ENCODE measurements at places on chromosomes 7 and 10.

- DNase-seq = no peak
Observed at GRCh38 chr7:159147246-159147645, 2.6 kb upstream of the VIPR2 start.

GRCh38 chr10:128576943-128577670 lies 450.9 kb upstream of the MKI67 start:
- no peak for DNase-seq

GRCh38 chr7:31370609-31371008 lies 30.1 kb upstream of the NEUROD6 start:
- no peak for DNase-seq

DNA sequence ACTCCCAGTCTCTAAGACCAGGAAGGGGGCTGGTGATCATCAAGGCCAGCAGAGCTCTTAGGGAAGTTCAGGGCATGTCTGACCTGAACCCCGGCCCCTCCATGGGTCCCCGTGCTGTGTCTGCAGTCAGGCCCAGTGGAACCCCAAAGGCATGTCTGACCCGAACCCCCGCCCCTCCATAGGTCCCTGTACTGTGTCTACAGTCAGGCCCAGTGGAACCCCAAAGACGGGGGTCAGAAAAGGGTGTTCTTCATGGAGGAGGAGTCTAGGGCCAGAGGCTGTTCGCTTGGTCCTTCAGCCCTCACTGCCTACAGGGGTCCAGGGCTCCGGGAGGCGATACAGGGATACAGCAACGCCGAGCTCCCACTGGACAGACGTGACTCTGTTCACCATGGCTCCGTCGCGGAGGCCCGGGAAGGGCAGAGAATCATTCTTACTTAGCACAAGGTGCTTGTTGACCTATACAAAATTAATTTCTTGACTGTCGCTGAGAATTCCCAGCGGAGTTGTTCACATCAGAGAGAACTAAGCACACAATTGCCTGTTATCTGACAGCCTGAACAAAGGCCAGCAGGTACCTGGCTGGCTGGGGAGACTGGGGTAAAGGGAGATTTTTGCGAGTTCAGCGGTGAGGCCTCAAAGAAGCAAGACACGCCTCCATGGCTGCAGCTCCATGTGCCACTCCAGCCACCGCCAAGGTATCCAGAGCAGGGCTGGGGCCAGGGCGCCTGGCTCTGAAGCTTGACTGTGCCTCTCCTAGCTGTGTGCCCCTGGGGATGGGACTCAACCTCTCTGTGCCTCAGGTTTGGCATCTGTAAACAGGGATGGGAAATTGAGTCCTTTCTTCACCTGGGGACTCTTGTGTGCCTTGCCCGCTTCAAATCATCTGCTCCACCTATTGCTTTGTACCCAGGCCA lies 26.8 kb downstream of the EN2 start:
- no peak for DNase-seq

GRCh38 chr7:2964208-2964607 lies 79.5 kb downstream of the CARD11 start:
- DNase-seq = no peak

DNA sequence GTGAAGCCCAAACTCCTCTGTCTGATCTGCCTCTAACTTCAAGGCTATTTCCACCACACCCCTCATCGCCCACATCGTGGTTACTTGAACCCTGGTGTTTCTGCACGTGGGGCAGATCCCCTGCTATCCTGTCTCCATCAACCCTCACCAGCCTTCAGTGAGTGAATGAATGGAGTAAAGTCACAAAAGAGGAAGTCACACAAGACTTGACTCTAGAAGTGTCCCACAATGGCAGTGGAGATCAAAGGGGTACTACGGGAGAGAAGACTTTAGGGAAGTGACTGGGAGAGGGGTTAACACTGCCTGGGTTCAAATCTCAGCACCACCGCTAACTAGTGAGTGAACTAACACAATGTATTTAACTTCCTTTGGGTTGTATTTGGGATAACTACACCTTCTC lies 85.9 kb downstream of the COBL start:
- no peak for DNase-seq

- no peak for DNase-seq
Observed at GRCh38 chr7:44541-44896, 147.9 kb upstream of the FAM20C start.

- DNase-seq = no peak
Observed at GRCh38 chr7:99089914-99090629, 53.8 kb downstream of the SMURF1 start.

DNA sequence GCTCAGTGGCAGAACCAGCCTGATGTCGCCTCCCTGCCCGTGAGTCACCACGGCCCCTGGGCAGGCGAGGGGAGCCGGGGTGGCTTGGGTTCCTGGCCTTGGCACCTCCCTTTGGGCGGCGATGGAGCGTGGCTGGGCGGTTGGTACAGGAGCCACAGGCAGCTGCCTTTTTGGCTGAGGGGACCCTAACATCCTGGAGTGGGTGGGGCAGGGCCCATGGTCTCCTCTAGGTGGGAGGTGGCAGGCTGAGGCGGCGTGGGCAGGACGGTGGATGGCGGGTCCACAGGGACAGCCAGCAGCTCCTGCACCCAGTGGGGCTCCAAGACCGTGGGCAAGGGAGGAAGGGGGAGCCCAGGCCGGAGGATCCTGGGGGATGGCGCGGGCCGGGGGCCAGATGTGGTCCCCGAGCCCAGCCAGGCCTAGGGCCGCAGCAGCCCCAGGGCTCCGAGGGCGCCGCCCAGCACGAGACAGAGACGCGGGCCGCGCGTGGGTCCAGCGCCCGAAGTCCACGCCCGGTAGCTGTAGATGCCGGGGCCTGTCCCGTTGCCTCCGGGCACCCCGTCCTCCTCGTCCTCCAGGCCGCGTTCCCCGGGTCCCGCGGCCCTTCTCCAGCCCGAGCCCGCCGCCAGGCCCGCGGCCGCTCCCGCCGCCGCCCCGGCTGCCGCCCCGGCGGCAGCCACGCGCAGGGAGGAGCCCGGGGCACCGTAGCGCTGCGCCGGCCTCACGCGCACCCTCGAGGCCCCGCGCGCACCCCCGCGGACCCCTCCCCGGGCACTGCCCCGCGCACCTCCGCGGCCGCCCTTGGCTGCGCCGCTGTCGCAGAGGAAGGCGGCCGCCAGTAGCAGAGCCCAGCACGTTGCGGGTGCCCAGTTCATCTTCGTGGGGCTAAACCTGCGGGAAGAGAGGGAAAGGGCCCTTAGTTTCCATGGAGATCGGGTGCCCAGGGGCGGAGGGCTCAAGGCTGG lies 1.3 kb downstream of the SPRN start:
- no peak for DNase-seq

All from activated T-cell treated with anti-CD3 and anti-CD28 coated beads for 24 hours (primary cell).